Activated CD8-positive, alpha-beta T cell treated with anti-CD3 and anti-CD28 coated beads, Interleukin-2, amount 10 ng/mL, durations not matched to agents 7 days and 5 days (primary cell): ENCODE measurements at places on chromosomes 13 and 19.
A peak's percentile ranks its signal among the peaks of the same experiment; 100 is the strongest.

- H3K36me3 ChIP-seq = peaks cover 11% of the 10 kb centered on the region
- DNase-seq = no peak
- peak overlapping the region; percentile 77 for H3K4me3 ChIP-seq
- peak overlapping the region; percentile 90 for H3K27ac ChIP-seq
- peaks cover 24% of the 10 kb centered on the region for H3K4me1 ChIP-seq
- H3K27me3 ChIP-seq = no peaks in the 10 kb centered on the region
Observed at GRCh38 chr19:1653300-1653628, 849 bp upstream of the TCF3 start.

DNA sequence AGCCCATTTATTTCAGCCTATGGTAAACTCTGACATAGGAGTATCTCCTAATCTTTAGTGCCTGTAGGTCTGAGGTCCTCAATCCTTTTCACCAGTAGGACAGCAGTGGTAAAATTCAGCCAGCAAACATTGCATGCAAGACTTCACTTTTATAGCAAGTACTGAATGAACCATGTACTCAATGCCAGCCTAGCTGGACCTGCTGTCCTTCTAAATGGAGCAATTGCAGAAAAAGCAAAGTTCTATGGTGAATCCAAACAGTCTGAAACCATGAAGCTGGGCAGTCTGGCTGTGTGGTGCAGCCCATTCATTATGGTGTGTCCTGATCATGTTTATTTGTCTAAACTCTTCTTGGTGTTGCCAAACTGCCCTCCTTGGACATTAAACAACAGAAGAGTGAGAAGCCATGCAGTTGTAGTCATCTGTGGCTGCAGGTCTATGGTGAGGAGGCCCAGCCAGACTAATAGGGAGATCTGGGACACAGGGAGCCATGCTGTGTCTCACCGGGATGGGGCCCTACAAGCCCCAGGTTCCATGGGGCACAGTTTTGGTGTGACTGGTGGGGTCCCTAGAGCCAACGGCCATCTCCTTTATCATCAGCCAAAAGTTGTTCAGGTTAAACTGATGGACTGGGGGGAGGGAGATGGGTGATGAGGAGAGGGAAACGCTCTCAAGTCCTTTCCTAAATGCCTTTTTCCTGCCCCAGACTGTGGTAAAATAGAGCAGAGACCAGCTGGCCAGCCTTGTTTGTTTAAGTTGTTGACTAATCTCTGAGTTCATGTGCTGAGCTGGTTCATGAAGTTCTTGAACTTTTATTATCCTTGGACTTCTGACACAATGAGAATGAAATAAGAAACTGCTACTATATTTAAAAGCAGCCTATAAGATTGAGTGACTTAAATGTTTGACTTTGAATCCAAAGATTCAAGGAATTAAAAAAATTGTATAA lies 20.6 kb upstream of the TNFSF11 start:
- H3K4me3 ChIP-seq = no peak overlapping the region
- DNase-seq = no peak
- H3K27ac ChIP-seq = no peak overlapping the region
- H3K27me3 ChIP-seq = peaks cover 2% of the 10 kb centered on the region
- H3K4me1 ChIP-seq = peaks cover 13% of the 10 kb centered on the region

DNA sequence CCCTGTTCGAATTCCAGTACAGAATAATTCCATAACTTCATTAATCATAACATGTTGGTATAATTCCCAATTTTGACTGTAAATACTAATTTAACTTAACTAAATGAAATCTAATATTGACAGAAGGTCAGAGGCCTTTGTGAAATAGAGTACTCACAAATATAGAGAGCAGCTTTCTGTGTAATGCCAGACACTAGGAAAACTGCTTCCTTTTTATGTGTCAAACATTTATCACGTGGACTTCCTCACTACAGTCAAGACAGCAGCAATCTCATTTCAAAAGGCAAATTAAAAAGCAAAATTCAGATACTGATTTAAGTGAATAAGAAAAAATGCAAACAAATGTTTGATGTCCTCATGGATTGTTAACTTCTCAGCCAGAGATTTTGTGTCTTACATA lies 13.1 kb downstream of the ITM2B start:
- H3K27ac ChIP-seq = no peak overlapping the region
- H3K36me3 ChIP-seq = peaks cover 37% of the 10 kb centered on the region
- no peak for DNase-seq
- H3K4me3 ChIP-seq = no peak overlapping the region
- H3K27me3 ChIP-seq = no peaks in the 10 kb centered on the region

GRCh38 chr19:7637374-7638256 lies 705 bp downstream of the STXBP2 start:
- peak overlapping the region; percentile 92 for H3K27ac ChIP-seq
- peak; percentile 29 for DNase-seq
- H3K4me3 ChIP-seq = peak overlapping the region; percentile 80

DNA sequence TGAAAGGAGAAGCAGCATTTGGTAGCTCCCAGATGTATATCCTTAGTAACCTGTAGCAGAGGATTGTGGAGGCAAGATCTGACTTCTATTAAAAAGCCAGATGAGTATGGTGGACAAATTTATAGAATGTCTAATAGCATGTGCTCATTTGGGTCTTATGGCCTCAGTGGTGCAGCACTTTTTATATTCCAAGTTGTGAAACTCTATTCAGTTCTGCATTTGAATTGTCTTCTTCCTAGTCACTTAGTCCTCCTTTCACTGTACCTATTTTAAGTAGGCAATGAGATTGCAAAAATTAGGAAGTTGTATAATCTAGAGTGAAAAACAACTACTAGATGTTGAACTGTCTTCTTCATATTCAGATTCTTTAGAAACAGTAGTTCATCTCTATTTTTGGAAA lies 412.5 kb upstream of the PCDH9 start:
- DNase-seq = no peak
- no peak overlapping the region for H3K4me3 ChIP-seq
- H3K27me3 ChIP-seq = no peaks in the 10 kb centered on the region
- no peak overlapping the region for H3K27ac ChIP-seq
- H3K36me3 ChIP-seq = no peaks in the 10 kb centered on the region

GRCh38 chr13:81568824-81569223 lies 1227.9 kb upstream of the SPRY2 start:
- H3K27ac ChIP-seq = no peak overlapping the region
- no peak for DNase-seq
- no peaks in the 10 kb centered on the region for H3K27me3 ChIP-seq
- no peaks in the 10 kb centered on the region for H3K4me1 ChIP-seq

GRCh38 chr13:35781036-35782000 lies 304.8 kb upstream of the MAB21L1 start:
- no peaks in the 10 kb centered on the region for H3K36me3 ChIP-seq
- H3K4me1 ChIP-seq = no peaks in the 10 kb centered on the region
- no peak overlapping the region for H3K4me3 ChIP-seq
- no peak for DNase-seq
- no peaks in the 10 kb centered on the region for H3K27me3 ChIP-seq
- H3K27ac ChIP-seq = no peak overlapping the region

DNA sequence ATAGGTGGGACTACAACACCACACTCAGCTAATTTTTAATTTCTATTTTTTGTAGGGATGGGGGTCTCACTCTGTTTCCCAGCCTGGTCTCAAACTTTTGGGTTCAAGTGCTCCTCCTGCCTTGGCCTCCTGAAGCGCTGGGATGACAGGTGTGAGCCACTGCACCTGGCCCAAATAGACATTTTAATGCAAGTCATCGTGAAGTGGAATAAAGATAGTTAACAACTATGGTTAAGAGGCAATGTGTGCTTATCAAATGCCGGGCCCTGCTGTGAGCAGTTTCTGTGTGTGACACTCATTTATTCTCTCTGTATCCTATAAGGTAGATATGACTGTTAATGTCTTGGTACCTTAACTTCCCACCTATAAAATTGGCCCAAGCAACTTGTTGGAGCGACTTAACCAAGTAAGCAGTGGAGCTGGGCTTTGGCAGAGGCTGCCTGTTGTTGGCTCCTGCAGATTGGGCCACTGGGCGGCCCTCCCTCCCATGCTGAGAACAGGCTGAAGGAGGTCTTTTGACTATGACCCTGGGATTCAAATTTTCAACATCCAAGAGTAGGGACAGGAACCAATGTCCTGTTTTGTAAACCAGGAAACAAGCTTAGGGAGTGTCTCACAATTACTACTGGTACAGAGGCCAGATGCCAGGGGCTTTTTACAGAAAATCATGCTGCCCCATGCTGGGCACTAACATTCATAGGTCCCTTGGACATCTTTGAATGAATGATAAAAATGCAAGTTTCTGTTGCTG lies 450.7 kb downstream of the TSHZ3 start:
- H3K4me3 ChIP-seq = no peak overlapping the region
- no peak for DNase-seq
- no peak overlapping the region for H3K27ac ChIP-seq
- H3K36me3 ChIP-seq = no peaks in the 10 kb centered on the region
- no peaks in the 10 kb centered on the region for H3K27me3 ChIP-seq

- no peak for DNase-seq
- peaks cover 24% of the 10 kb centered on the region for H3K4me1 ChIP-seq
- H3K27me3 ChIP-seq = no peaks in the 10 kb centered on the region
- H3K36me3 ChIP-seq = no peaks in the 10 kb centered on the region
Observed at GRCh38 chr13:27293076-27293691, 22.6 kb downstream of the RASL11A start.

DNA sequence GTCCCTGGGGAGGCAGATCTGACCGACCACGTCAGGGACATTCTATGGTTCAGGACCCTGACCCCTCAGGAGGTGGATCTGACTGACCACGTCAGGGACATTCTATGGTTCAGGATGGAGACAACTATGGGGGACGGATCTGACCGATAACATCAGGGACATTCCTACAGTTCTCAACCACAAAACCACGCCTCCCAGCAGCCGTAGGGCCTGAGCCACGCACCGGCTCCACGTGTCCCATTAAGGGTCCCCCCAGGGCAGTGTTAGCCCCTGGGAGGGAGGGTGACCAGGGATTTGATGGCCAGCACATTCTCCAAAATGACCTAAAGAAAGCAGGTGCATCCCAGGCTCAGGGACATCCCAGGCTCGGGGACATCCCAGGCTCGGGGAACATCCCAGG lies 49.0 kb upstream of the C13orf46 start:
- H3K4me3 ChIP-seq = no peak overlapping the region
- H3K4me1 ChIP-seq = peaks cover 7% of the 10 kb centered on the region
- peaks cover 18% of the 10 kb centered on the region for H3K36me3 ChIP-seq

GRCh38 chr13:97100821-97101220 lies 106.5 kb upstream of the OXGR1 start:
- no peak overlapping the region for H3K4me3 ChIP-seq
- H3K4me1 ChIP-seq = no peaks in the 10 kb centered on the region
- H3K36me3 ChIP-seq = no peaks in the 10 kb centered on the region

DNA sequence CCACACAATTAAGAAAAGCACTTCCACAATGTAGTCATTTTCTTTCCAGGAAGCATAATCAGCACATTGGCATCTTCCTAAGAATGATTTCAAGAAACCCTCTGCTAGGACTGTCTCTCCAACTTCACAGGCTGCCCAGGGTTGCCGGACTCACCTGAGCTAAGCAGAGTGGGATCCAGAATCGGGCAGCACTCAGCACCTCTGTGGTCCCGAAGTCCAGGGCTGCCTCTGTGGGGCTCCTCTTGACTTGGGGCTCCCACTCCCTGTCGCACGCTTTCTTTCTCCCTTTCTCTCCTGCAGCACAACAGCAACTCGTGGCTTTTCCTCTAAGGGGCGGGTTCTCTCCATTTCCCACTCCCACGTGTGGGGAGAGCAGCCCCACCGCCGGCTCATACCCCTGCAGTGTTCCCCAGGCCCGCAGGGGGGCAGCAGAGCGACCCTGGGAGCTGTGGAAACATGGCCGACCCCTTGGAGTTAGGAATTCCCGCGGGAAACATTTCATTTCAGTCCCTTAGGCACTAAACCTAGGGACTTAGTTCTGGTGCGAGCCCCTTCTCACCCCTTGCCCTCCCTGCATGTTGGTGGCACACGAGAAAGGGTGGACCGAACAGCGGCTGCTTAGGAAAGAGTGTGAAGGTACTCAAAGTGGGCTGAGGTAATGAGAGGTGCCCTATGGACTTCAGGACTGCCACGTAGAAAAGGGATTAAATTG lies at the start of gene TMEM272:
TMEM272 (minus strand) TSS at position 316 of the 712 bp plus-strand sequence. CDS start 6,647 bp downstream, outside the sequence.
- H3K27ac ChIP-seq = no peak within 1 kb of the TSS
- H3K27me3 ChIP-seq = peaks cover 13% of the 10 kb centered on the region
- DNase-seq = peak; percentile 51
- no peaks in the 10 kb centered on the region for H3K36me3 ChIP-seq

- H3K4me1 ChIP-seq = no peaks in the 10 kb centered on the region
- H3K4me3 ChIP-seq = no peak overlapping the region
- no peak for DNase-seq
- peaks cover 11% of the 10 kb centered on the region for H3K27me3 ChIP-seq
- H3K27ac ChIP-seq = no peak overlapping the region
Observed at GRCh38 chr19:7742575-7742974, 4.8 kb downstream of the CD209 start.

DNA sequence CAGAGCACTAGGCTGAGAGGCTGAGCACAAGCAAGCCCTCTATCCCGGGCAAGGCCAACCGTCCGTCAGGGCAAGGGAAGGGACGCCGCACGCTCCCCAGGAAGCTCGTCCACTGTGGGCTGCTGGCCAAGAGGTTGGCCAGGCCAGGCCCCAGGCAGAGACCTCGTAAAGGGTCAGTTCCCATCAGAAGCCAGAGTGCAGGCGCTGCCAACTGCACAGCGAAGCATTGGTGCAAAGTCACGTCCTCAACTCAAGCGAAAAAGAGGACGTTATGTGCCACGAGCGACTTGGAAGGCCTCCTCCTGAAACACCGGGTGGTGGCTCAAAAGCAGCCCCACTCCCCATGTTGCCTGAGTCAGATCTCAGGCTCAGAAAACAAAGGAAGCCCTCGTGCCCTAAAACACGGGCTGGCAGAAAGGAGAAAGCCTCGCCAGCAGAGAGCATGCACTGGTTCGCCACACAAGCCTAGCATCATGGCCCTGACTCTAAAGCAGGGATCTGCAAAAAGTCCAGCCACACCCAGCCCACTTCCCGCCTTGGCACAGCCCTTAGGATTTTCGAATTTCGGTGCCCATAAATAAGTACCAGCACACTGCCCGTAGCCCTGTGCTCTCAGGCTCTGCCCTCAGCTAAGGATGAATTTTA lies 4.7 kb downstream of the AKAP8 start:
- H3K36me3 ChIP-seq = peaks cover 49% of the 10 kb centered on the region
- H3K4me1 ChIP-seq = peaks cover 22% of the 10 kb centered on the region
- no peak overlapping the region for H3K4me3 ChIP-seq
- H3K27me3 ChIP-seq = no peaks in the 10 kb centered on the region
- DNase-seq = no peak

- peaks cover 5% of the 10 kb centered on the region for H3K4me1 ChIP-seq
- H3K4me3 ChIP-seq = no peak overlapping the region
- H3K27me3 ChIP-seq = peaks cover 12% of the 10 kb centered on the region
- H3K27ac ChIP-seq = no peak overlapping the region
Observed at GRCh38 chr13:41995946-41996345, 35.0 kb upstream of the VWA8 start.

- no peaks in the 10 kb centered on the region for H3K36me3 ChIP-seq
- no peaks in the 10 kb centered on the region for H3K27me3 ChIP-seq
Observed at GRCh38 chr13:41428155-41428554, 29.2 kb upstream of the RGCC start.

DNA sequence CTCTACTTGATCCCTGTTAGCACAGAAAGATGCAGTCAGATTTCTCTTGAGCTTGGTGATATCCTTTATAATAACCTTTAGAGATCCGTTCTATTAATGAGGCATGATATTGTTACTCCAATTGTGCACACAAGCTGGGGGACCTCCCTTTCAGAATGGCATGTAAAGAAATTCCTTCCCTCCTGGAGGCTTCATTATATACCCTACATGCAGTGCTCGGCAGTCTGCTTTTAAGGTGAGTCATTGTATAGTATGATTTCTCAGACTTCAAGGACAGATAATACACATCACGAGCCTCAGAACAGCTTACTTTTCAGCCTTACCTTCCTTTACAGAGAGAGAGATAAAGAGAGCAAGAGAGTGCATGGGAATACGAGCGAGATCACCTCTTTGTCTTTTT lies 261.3 kb downstream of the ATP8A2 start:
- H3K27ac ChIP-seq = no peak overlapping the region
- H3K4me1 ChIP-seq = no peaks in the 10 kb centered on the region
- no peaks in the 10 kb centered on the region for H3K36me3 ChIP-seq
- no peak overlapping the region for H3K4me3 ChIP-seq
